ENCODE measurements at places on chromosomes 1 and 21. TPM values are rescaled to one million over a fixed set of nuclear protein-coding genes. Genes with fewer than 3 reads are reported as not detected.

TCHHL1 gene
- not detected for total RNA-seq

NCMAP gene
- 8.4 TPM for total RNA-seq

- no peak for DNase-seq
Measured at GRCh38 chr1:222632749-222633148, 14.9 kb downstream of the MIA3 start.

- no peak for DNase-seq
Measured at GRCh38 chr1:64601207-64601606, 131.3 kb downstream of the CACHD1 start.

GRCh38 chr1:167631936-167632614 lies 2.0 kb downstream of the RCSD1 start:
- no peak for DNase-seq

- DNase-seq = no peak
Measured at GRCh38 chr1:145993618-145994390, 2.6 kb downstream of the TXNIP start.

GRCh38 chr21:25903607-25904006 lies 168.8 kb downstream of the GABPA start:
- DNase-seq = no peak

DNA sequence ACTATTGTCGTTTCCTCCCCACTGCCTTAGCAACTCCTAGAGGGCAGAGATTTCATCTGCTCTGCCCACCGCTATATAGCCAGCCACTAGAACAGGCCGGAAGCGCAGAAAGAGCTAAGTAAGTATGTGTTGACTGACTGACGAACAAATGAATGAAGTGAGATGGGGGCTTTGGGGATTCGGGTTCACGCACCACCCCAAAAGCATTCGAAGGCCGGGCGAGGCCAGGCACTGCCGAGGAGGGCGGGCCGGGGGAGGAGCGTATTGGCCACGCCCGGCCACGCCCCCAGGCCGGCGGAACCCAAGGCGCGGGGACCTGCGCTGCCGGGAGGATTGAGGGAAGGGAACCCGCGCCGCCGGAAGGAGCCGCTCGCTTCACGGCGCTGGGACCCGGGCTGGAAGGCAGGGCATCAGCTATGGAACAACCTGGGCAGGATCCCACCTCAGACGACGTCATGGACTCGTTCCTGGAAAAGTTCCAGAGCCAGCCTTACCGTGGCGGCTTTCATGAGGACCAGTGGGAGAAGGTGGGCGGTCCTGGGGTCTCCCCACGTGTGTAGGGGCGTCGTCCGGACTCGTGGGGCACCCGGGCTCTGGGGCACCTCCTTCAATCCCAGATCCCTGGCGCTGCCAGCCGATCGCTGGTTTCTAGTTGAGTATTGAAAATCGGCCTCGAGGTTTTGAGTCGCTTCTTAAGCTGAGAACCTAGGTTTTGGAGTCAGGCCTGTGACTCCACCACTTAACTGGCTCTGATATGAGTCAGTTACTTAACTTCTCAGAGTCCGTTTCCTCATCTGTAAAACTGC lies at the start of gene TTC4:
Gene TTC4, plus strand, starts transcription at position 369 of the 806 bp plus-strand sequence. Its CDS starts 48 bp downstream, at position 417.
- DNase-seq = peak; percentile 87
